ENCODE measurements at places on chromosomes 16 and 17.

DNA sequence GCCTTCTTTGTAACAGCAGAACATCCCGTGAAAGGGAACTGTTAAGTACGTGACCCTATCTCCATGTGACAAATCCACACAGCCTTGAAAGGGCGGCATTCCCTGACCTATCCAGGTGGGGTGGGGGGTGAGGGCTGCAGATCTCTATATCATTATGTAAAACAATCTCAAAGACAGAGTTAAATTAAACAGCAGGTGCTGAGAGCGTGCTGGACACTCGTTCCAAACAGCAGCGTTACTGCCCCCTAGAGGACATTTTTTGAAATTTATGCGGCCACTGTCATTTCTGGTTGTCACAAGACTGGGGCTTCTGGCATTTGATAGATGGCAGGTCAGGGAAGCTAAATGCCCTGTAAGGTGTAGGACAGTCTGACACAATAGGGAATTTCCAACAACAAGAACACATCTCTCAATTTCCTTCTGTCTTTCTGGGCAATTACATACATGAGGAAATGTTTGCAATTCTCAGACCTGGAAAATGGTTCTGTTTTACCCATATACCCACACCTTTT, 6.7 kb upstream of the SLC25A39 start:
- DNase-seq = no peak

GRCh38 chr16:84332975-84333684, 35.2 kb upstream of the ATP2C2 start:
- DNase-seq = no peak

DNA sequence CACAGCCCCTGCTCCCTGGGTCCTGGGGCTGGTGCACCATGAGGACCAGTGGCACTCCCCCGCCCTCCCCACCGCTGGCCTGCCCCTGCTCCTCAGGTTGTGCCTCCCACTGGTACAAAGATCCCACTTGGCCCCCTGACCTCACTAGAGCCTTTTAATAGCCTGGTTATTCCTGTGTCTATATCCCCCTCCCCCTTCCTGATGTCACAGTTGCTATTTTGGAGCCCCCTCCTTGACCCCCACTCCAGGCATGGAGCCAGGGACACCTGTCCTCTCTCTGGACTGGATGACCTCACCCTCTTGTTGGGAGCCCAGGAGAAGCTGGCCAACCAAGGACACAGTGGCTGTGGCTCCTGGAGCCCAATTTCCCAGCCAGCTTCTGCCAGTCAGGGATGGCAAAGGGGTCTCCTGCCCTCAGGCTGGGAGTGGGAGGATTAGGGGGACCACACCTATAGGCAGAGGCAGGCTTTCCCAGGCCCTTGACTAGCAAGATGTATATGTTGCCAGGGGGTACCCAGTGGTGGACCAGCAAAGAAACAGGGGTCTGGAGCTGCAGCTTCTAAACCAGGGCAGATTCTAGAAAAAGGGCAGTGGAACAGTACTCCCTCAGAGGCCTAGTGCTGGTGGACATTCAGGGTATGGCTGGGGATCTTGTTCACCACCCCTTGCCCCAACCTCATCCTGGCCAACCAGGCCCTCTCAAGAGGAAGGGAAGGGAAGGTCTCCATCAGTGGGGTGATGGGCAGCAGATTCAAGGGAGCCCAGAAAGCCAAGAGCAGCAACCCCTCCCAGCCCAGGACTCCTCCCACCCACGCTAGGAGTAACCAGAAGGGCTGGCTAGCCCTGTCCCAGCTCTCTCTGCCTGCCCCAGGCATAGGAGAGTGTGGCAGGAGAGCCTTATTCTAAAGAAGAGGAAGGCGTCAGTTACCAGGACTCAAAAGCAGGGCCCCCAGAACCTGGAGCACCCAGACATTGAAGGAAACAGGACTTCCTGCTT, 10.9 kb downstream of the HDAC5 start:
- DNase-seq = no peak

DNA sequence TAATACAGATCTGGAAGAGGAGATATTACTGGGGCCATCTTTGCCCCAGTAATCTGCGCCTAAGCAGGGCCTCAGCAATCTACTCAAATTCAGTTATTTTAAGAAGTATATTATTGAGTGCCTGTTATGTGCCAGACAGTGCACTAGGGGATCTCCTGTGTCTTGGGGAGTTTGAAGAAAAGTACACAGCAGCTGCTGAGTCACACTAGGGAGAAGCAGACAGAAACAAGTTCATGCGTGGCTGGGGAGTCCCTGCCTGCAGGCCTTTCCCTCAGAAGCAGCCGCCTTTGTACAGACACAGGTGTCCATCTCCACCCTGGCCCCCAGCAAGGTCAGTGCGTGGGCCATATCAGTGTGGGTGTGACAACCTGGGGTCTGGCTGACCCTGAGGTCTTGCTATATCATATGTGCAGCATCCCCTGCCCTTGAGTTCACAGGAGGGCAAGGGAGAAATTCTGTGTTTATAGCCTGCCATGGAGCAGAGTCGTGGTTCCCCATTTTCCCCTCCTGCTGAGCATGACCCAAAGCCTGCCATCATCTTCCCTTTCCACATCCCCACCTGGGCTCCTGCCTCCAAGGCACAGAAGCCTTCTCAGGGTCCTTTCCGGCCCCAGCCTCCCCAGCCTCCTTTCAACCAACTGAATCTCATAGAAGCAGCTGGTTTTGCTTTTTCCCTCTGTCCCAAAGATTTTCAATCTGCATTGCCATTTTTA, 229.9 kb upstream of the SDK2 start:
- no peak for DNase-seq

DNA sequence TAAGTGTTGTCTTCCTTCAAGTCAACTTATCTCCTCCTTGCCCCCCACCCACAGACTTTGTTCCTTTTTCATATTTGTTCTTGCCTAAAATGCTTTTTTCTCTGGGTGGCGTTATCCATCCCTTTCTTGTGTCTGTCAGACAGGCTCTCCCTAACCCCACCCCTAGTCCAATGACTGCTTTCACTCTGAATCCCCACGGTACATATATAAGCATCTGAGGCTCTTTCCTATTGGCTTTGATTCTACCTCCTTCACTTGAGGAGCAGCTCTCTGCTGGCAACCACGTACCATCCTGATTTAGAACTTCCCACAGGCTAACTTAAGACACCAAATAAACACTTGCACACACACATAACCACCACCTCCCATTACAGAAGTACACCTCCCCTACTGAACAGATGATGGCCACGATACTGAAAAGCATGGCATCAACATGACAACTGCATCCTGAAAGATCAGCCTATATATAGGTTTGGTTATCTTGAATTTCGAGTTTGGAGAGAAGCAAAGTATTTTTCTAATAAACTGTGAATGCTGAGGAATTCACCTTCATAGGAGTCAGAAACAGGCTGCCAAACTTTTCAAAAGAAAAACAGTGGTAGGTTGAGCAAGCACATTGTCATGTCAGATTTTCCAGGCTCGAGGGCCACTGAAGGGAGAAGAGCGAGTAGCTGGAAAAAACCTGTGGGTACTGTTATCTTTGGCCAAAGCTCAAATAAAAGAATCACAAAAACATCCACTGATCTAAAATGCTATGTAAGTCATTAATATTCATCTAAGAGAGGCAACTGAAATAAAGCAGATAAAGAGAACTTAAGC, 24.3 kb downstream of the STAT3 start:
- DNase-seq = no peak

- no peak for DNase-seq
Measured at GRCh38 chr17:59221159-59221847, 992 bp downstream of the GDPD1 start.

GRCh38 chr16:63037761-63038396, 1001.6 kb upstream of the CDH8 start:
- no peak for DNase-seq

DNA sequence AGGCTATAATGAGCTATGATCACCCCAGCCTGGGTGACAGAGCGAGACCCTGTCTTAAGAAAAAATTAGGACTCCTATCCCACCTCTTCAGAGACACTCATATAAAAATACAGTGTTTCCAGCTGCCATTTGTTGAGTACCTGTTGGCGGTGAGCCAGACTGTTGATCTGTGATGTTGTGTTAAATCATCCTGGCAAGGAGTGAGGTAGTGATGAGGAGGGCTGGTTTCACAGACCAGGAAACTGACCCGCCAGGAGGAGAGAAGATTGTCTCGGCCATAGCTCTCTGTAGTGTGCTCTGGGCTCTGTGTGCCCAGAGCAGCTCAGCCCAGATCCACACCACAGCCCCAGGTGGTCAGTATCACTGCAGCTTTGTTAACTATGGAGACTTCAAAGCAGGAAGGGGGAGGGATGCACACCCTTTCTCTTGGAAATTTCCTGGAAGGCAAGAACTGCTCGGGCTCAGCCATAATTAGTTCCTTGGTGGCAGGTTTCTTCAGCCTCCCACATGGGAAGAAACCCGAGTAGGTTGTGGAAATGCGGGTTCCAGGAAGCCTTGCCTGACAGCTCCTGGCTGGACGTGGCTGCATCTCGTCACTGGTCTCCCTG, 343.0 kb downstream of the SNX29 start:
- DNase-seq = no peak

- DNase-seq = no peak
Measured at GRCh38 chr16:67563708-67564468, 1.6 kb downstream of the CTCF start.

DNA sequence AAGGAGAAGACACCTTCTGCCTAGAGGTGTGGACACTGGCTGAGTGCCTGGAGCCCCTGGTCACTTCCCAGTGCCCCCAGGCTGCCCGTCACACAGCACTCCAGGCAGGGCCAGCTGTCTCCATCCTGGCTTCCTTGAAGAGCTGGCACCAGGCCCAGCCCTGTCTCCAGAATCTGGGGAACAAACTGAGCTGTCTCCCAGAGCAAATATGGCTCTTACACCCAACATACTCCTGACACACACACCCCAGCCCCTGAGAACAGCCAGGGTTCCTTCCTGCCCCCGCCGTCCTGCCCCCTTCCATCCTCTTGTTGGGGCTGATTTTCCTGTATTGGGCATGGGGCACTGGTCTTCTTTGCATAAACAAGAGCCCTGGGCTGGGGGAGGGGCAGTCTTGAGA, 9.1 kb downstream of the NHERF1 start:
- DNase-seq = no peak

DNA sequence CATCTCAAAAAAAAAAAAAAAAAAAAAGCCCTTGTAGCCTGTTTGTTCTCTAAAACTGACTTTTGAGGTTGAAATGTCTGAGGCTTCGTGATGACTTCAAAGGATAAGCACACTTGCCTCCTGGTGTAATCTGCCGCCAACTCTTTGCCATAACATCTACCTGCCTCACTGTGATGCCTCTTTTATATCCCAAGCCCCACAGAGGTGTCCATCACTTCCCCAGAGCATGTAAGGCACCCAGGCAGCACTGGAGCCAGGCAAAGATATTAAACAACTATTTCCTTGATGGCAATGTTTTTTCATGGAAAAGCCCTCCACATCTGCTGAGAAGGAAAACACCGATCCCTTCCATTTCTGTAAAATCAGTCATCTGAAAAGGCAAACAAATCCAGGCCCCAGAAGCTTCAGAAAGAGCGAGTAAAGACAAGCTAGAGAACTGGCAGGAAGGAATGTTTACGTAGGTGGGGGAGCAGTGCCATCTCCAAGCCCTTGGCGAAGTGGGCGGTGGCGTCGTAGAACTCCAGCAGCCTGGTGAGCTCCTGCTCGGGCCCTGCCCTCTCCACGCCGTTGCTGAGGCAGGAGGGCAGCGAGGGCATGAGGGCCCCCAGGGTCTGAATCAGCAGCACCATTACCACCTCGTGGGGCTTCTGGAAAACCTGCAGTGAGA, 28.6 kb downstream of the COG7 start:
- DNase-seq = no peak

DNA sequence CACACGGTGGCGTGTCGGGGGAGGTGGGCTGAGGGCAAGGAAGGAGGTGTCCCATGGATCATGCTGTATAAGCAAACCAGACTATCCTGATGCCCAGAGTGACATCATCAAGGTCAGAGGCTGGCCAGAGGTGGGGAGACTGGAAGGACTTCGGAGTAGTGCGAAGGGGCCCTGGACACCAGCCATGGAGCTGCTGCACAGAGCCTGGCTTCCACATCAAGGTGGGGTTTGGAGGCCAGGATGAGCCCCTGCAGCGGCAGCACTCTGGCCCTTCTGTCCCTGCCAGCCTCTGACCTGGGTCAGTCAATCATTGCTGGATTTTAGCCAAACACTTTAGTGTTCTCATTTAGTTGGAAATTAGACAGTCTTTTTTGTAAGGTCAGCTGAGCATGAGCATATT, 34.8 kb downstream of the MED13 start:
- DNase-seq = no peak

GRCh38 chr17:6496116-6496481, 51.8 kb downstream of the PIMREG start:
- no peak for DNase-seq

GRCh38 chr17:65398040-65398787, 163.2 kb downstream of the AXIN2 start:
- no peak for DNase-seq

DNA sequence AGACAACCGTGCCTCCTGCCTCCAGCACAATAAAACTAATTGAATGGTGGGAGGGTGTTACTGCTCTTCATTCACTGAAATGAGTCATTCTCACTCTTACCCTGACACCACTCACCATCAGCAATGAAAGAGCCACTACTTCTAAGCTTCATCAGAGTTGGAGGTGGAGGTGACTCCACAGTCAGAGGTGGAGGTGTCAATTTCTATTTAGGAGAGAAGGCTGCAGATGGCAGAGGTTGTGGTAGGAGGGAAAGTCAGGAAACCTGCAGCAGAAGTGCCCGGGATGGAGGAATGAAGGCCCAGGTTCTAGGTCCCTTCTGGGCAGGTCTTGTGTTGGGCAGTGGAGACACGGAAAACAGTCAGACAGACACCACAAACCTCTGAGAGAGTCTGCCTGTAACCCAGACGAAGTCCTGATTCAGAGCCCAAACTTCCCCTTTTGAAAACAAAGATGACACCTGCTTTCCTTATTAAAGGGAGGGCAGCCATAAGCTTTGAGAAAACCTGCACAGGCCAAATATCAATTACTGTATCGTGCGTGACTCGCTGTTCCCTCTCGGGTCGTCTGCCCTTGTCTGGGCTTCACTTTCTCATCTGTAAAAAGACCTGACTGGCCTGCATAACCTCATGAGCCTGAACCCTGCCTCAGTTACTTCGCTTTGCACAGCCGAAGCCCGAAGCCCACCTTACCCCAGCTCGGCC, 668 bp downstream of the ATPAF2 start:
- DNase-seq = no peak

DNA sequence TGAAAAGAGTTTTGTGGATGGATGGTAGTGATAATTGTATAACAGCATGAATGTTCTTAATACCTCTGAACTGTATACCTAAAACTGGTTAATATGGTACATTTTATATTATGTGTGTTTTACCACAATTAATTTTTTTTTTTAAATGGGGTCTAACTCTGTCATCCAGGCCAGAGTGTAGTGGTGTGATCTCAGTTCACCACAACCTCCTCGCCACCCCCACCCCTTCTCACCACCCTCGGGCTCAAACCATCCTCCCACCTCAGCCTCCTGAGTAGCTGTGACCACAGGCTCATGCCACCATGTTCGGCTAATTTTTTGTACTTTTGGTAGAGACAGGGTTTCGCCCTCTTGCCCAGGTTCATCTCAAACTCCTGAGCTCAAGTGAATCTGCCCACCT, 123.2 kb downstream of the CDRT15L2 start:
- DNase-seq = no peak

DNA sequence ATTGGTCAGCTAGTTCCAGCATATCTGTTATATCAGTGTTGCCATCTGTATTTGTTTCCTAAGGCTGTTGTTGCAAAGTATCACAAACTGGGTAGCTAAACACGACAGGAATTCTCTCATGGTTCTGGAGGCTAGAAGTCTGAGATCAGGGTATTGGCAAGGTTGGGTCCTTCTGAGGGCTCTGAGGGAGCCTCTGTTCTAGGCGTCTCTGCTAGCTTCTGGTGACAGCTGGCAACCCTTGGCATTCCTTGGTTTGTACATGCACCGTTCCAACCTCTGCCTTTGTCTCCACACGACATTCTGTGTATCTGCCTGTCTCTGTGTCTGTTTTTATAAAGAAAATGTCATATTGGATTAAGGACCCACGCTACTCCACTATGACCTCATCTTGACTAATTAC, 219.9 kb upstream of the NLRP1 start:
- no peak for DNase-seq

Data from D721Med (cell line).